ENCODE measurements at places on chromosomes 5 and 9. TPM values are rescaled to one million over a fixed set of nuclear protein-coding genes. Genes with fewer than 3 reads are reported as not detected.
A peak's percentile ranks its signal among the peaks of the same experiment; 100 is the strongest.

- no peak for DNase-seq
Measured at GRCh38 chr9:35856206-35856605, 14.0 kb downstream of the OR13J1 start.

DNA sequence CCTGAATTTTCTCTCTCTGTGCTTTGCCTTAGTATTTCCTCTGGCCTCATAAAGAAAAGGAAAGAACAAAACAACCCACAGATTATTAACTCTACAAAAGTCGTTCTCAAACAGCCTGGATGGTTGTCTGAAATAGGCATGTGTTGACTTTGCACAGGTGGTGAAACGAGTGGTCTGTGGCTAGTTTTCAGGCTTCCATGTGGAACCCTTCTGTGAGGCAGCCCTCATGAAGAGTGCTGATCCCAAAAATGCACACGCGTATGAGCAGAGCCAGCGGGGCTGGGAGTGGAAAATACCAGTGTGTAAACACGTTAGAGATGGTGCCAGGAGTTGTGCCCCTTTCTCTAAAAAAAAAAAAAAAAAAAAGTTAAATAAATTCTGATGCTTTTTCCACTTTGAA lies 4.9 kb upstream of the PSAT1 start:
- no peak for DNase-seq

- no peak for DNase-seq
Measured at GRCh38 chr9:123329329-123329955, 26.6 kb upstream of the CRB2 start.

GRCh38 chr9:17623965-17624364 lies 45.1 kb downstream of the SH3GL2 start:
- DNase-seq: no peak

GRCh38 chr5:127290019-127290945 lies at the start of gene MEGF10:
Gene MEGF10, plus strand, starts transcription at chr5:127290796. Its CDS starts 40,513 bp downstream, at chr5:127331309.
- peak; percentile 89 for DNase-seq

- no peak for DNase-seq
Measured at GRCh38 chr9:116712781-116713180, 25.7 kb downstream of the TRIM32 start.

DNA sequence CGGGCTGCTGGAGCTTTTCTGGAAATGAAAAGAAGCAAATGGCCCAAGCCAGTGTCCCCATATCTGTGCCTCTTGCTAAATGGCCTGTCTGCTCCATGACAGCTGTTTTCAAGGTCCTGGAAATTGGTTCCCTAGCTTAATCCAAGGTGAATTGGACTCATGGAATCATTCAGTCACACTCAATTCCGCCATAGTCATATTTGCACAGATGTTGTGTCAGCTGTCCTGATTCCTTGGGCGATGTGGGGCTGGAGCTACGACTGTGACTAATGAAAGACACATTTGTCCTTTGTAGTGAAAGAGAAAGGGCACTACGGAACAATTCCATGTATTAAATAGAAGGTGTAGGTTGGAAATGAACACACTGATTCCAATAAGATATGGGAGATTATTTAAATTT lies 102.9 kb upstream of the MEGF10 start:
- peak; percentile 81 for DNase-seq

DNA sequence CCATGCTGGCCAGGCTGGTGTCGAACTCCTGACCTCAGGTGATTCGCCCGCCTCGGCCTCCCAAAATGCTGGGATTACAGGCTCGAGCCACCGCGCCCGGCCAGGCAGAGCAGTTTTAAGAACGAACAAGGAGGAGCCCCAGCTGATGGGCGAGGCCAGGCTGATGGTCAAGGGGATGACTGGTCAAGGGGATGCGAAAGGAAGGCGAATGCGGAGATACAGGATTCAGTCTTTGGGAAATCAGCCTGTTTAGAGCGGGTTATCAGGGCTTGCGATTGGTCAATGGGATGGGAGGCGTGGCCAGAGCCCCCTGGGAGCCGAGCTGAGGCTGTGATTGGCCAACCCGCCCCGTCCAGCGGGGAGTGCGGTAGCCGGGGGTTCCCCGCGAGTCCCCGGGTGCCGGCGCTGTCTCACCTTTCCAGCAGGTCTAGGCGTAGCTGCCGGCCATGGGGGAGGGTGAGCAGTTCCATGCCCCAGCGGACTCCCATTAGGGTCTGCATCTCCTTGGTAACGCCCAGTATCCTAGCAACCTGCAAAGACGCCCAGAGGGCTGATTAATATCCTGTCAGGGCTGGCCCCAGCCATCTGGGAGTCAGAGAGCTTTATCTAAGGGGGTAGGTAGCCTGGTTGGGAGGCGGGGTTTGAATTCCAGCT lies 7.5 kb upstream of the TOR2A start:
- DNase-seq: peak; percentile 63

- no peak for DNase-seq
Measured at GRCh38 chr9:17453751-17454150, 125.1 kb upstream of the SH3GL2 start.

DNA sequence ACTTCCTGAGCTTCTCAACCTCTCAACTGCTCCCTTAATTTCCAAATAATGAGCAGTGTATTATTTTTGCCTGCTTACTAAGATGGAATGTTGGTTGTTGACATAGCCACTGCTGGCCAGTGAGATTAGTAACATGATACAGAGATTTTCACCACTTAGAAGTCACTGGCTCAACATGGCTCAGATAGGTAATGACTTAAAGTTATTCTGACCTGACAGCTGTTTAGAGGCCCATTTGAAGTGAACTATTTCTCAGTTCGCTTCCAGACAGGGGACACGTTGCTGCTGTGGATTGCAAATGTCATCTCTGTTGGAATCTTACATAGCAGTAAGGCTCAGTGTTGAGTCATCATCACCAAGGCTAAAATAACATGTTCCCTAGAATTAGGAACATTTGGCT lies 490.2 kb downstream of the TLE4 start:
- DNase-seq: peak; percentile 75

GRCh38 chr9:20111173-20111843 lies 322.5 kb upstream of the SLC24A2 start:
- DNase-seq: no peak

DNA sequence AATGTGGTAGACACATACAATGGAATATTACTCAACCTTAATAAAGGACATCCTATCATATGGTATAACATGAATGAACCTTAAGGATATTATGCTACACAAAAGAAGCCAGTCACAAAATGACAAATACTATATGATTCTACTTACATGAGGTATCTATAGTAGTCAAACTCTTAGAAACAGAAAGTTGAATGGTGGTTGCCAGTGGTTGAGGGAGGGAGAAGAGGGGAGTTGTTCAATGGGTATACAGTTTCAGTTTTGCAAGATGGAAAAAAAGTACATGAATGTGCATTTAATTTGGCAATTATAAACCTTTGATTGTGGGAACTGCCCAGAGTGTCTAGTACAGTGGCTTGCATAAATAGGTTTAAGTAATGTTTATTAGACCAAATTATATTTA lies 473.3 kb upstream of the ZNF608 start:
- DNase-seq: no peak

Gene TNC
- 28.4 TPM for total RNA-seq

Gene DMRTA1
- 0.35 TPM for total RNA-seq

Gene LTC4S
- 2.3 TPM for total RNA-seq
